Vagina (tissue), 2 donors: ENCODE measurements at places on chromosomes 16 and 17. TPM values are rescaled to one million over a fixed set of nuclear protein-coding genes. Genes with fewer than 3 reads are reported as not detected.

GRCh38 chr17:60526726-60527125 lies 684 bp upstream of the APPBP2 start:
- DNase-seq: no peak

The RTN4RL1 gene
- 3.7 TPM for total RNA-seq

The PRRT2 gene
- total RNA-seq: 20.4 TPM

GRCh38 chr16:56196381-56196780 lies 5.1 kb downstream of the GNAO1 start:
- DNase-seq: no peak

The JPT2 gene
- 19.9 TPM for total RNA-seq

The PLXDC1 gene
- total RNA-seq: 6.6 TPM

The GUCY2D gene
- not detected for total RNA-seq

DNA sequence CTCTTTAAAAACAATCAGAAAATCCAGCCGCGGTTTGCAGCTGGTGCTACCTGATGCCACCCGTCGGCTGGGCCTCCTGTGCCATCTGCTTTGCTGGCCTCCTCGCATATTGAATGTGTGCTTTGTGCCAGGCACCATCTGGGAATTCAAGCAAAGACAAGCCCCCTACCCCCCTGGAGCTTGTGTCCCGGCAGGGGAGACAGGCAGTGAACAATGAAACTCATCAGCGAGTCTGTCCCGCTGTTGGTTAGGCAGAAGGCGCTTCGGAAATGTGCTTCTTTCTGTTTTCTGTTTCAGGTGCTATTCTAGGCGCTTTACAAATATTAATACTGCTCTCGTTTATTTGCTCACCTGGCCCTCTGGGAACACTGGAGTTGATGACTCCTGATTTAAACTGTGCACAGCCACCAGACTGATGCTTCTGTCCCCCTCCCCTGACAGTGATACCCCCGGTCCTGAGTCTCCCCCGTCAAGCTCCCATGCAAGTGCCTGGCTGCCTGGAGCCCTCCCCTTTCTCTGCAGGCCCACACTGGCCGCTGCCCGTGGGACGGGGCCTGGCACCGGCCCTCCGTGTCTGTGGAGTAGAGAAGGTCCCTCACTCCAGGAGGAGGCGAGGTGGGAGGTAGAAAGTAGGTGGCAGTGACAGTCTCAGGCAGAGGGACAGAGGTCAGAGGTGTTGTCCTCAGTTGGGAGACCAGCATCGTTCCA lies 126.1 kb upstream of the PLCG2 start:
- no peak for DNase-seq

DNA sequence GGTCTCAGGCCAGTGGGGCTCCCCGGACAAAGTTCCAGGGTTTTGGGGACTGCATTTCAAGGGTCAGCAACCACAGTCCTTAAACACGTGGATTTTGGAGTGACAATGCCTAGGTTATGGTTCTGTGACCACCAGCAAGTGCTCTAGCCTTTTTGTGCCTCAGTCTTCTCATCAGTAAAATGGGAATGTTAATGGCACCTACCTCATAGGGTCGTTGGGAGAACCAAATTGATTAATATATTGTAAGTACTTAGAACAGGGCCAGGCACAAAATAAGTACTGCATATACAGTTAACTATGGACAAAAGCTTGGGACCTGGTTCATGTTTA lies 13.8 kb downstream of the IL4R start:
- DNase-seq: no peak

The MYH2 gene
- not detected for total RNA-seq

- no peak for DNase-seq
Measured at GRCh38 chr16:55663765-55664677, 8.2 kb downstream of the SLC6A2 start.

- no peak for DNase-seq
Measured at GRCh38 chr16:15640966-15641365, 2.0 kb downstream of the MARF1 start.

DNA sequence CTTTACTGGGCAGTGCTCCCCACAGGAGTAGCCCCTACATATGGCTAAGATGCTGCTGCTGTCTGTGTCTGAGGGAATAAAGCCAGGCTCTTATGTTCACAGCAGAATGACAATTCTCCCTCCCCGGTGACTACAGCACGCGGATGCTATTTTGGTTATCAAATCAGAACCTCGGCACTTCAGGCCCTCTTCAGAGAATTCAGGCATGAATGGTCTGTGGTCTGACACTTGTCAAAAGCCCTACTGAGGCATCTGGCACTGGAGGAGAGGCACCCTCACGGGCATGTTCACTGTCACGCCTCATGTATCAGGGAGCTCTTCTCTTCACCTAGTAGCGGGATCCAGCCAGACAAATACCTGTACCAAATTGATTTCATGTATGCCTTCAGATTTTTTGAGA lies 30.4 kb downstream of the KIAA0513 start:
- no peak for DNase-seq

DNA sequence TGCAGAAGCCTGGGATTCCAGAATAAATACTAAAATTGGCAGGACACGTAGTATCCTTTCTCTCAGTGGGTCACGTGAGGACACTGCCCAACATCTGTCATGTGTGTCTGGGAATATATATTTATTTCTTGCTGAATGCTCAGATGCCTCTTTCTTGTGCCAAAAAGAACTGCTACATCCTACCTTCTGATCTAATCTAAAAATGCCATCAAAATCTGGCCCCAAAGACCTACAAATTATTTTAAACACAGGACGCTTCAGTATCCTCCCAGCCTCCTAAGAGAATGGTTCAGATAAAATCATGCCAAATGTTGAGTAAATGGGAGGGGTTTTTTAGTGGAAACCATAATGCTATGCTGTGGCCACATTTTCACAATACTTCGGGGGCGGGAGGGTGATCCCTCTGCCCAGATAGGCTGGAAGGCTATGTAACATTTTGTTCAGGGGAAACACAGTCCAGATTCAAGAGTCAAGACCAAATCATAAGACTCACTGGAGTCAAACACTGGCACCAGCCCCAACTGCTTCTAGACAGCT lies 22.9 kb upstream of the CORO6 start:
- no peak for DNase-seq

The PRR35 gene
- total RNA-seq: not detected

DNA sequence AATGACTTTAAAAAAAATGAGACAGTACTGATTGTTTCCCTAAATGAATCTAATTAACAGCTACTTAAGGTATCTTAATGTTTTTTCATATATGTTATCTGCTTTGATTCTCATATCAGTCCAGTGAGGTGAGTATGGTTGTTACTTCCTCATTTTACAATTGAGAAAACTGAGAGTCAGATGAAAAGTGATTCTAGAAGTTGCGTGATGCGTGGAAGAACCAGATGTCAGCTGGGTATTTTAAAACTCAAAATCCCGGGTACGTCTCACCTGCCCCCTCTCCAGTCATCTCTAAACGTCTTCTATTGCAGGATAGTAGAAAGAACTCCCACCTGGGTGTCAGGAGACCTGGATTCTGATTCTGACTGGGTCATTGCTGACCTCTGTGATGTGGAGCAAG lies 89.2 kb downstream of the MAP2K6 start:
- DNase-seq: no peak

The RAMP2 gene
- total RNA-seq: 27.3 TPM

- DNase-seq: no peak
Measured at GRCh38 chr16:57984443-57985203, 13.7 kb upstream of the CNGB1 start.

DNA sequence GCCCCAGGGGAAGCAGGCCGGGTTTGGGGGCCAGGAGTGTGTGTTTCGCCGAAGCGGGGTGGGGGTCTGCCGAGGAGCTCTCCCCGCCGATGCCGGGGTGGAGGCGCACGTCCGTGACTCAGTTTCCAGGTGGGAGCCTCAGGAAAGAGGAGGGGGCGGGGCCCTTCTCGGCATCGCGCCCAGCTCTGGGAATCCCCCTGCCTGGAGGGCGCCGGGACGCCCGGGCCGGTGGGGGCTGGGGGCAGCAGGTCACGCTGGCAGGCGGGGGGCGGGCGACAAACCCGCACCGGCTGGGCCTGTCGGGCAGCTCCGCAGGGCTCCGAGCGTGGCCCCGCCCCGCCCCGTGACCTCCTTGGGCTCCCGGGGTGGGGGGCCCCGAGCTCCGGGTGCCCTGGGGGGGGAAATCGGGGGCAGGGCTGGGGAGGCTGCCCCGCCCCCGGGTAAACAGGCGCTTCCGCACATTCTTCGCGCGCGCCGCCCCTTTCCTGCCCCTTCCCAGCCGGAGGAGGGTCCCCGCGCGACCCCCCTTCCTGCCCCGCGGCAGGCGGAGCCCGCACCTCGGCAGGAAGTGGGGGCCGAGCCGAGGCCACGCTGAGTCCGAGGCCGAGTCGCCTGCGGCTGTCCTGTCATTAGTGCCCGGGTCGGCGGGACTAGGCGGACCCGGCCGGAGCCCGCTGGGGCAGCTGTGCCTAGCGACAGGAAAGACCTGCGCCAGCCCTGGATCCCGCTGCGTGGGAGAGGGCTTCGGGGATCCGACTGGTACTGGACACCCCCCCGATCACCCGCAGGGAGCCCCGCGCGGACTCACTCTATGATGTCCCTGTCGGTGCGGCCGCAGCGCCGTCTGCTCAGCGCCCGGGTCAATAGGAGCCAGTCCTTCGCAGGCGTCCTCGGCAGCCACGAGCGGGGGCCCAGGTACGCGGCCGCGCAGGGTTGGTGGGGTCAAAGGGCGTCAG lies 9.3 kb downstream of the RIPOR1 start:
- no peak for DNase-seq

GRCh38 chr17:22507823-22508222 lies 815.5 kb downstream of the KCNJ18 start:
- DNase-seq: peak; percentile 25

DNA sequence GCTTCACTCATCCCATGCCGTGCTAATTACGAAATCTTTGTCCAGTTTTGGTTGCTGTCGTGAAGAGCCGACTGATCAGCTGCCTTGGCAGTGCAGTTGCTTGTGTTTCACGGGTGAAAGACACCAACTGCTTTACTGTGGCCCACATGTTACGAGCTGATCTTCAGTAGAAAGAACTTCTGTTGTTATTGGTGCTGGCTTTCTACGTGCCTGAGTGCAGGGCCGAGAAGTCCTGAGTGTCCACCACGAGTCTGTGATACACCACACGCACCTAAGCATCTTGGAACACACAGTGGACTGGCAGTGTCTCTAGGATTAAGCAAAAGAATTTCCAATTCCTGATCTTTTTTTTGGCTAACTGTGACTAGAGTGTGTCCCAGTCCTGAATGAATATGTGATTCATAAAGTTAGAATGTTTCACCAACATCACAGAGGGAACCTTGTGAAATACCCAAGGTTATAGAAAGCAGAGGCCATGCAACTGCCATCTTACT lies 70.4 kb upstream of the CLEC18A start:
- DNase-seq: no peak

The OR3A3 gene
- not detected for total RNA-seq

The LGALS9 gene
- total RNA-seq: 34.9 TPM

DNA sequence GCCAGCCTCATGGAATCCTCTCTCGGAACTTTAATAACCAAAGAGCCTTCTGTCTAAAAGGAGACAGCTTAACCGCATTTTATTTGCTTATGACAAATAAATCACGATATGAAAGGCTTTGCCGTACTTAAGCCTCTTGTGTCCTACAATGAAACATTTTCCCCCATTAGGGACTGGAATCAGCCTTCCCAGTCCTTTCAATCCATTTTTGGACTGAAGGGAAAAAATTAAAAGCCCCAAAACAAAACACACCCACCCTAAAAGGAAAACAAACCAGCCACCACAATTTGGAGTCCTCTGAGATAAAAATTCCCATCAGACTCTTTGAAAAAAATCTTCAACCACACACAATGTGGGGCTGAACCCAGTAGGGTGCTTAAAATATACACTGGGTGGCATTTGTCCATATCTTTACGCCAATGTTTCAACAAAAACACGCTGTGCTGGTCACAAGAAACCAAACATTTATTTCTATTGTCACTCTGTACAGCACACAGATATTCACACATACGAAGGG lies 3.0 kb downstream of the HOXB4 start:
- DNase-seq: no peak

The AHSP gene
- not detected for total RNA-seq

The MGAT5B gene
- 0.49 TPM for total RNA-seq
